Hematopoietic multipotent progenitor cell treated with erythropoietin and hydrocortisone succinate and interleukin-3 and kit ligand, for 15 days (in vitro differentiated cells): ENCODE measurements at places on chromosomes 11 and 22.

DNA sequence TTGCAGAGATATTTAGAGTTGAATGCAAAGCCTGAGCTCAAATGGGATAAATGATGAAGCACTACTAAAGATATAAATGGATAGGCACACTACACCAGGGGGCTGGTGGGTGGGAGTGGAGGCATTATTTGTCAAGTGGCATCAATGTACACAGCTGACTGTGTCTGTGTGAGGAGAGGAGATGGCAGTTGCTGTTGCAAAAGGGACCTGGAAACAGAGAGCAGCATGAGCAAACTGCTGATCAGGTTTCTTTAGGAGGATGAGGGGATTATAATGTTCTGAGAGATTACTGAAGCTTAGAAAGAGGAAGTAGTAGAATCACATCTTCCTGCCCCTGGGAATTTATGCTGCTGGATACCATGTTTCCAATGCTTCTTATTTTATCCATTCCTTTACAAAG lies 39.4 kb upstream of the LIN7C start:
- DNase-seq, result no peak

- DNase-seq, result peak; percentile 67
Observed at GRCh38 chr22:22463855-22464540, 44.5 kb downstream of the ZNF280B start.

DNA sequence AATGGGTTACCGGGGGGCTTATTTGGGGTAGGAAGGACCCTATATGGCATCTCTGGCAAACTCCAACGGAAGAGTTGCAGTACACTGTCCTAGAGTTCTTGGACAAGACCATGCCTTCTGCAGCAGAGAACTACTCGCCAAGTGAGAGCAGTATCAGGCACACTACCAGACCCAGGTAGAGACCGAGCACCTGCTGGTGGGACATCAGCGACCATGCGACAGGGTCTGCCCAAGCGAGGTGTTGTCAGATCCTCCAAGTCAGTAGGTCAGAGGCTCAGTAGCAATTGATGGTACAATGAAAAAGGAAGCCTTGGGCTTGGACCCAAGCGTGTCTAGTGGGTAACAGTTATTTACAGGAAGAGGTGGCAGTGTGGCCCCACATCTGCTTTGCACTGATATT lies 3.1 kb upstream of the CHKB start:
- DNase-seq, result no peak

DNA sequence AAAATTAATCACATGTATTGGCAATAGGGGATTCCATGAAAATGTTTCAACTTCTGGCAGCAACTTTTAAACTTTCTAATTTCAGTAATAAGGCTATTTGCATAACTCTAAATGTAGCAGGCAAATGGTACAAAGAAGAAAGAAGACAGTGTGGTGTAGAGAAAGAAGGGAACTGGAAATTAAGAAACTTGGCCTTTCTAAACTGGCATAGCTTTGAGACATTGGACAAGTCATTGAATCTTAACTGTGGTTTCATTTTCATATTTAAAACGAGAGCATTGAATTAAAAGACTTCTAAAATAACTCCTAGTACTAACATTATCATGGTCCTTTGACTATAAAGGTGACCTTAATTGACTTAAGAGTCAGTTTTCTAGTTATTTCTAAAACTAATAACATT lies 125.0 kb downstream of the UVRAG start:
- no peak for DNase-seq

- no peak for DNase-seq
Observed at GRCh38 chr22:38316364-38317121, 690 bp downstream of the CSNK1E start.

GRCh38 chr11:129625930-129626329 lies 189.7 kb upstream of the TMEM45B start:
- no peak for DNase-seq
